ENCODE measurements at places on chromosomes 11 and 22.

GRCh38 chr22:47139013-47139789, 376.8 kb downstream of the TBC1D22A start:
- DNase-seq = no peak

GRCh38 chr22:19516378-19517170, 7.6 kb downstream of the CLDN5 start:
- no peak for DNase-seq

- no peak for DNase-seq
These were observed 7.2 kb upstream of the TPCN2 start for GRCh38 chr11:69041516-69041915.

GRCh38 chr11:117817368-117818040, 7.0 kb downstream of the FXYD2 start:
- peak; percentile 75 for DNase-seq

DNA sequence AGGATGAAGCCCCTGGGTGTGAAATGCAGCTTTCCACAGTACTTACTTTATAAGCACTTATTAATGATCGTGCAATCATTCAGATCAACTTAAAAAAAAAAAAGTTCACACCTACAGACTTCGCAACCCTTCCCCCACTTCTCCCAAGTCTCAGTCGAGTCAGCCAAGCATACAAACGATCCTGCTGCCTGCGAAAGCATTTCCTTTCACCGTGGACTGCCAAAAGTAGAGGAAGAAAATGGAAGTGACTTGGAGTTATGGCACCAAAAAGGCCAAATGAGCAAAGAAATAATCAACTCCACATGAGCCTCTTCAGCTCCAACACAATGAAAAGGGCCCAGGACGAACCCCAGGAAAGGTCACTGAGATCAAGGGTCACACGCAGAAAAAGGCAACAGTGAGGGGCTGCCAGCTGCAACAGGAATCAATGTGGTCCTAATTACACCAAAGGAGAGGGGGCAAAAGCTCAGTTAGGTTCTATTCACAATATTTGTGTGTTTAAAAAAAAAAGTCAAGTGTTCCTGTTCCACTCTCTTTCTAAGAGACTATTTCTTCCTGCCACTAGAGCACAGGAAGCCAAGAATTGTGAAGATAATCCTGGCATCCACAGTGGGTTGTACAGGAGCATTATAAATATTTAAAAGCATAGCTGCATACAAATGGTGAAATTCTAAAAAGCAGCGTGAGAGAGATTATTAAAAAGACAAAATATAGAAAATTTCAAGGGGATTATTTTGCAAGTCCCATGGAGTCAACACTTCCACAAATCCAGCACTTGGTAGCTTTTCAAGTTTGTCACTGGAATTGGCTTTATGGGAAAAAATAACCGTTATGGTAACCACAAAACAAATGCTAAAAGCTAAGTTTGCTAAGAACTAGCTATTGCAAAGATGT, 28.4 kb downstream of the CDON start:
- no peak for DNase-seq

DNA sequence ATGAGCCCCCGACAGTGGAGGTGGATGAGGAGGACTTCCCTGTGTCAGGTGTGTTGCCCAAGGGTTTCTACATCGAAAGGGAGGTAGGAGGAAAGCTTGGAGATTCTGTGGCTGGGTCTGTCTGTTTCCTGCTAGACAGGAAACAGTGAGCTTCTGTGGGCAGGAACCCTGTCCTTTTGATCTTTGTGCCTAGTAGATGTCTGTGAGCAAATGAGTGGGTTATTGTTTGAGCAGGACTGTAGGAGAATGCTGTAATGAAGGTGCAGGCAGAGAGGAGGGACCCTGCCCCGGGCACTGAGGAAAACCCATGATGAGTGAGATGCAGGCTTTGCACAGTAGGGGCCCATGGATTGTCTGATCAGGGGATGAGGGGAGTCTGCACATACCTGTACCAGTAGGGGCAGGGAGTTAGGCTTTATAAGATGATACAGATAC, 14.0 kb downstream of the USP35 start:
- peak; percentile 49 for DNase-seq

- DNase-seq = peak; percentile 48
These were observed 71.7 kb downstream of the IGLL5 start for GRCh38 chr22:22959147-22959827.

- DNase-seq = peak; percentile 15
These were observed 775.6 kb downstream of the BRD1 start for GRCh38 chr22:49052023-49052538.

DNA sequence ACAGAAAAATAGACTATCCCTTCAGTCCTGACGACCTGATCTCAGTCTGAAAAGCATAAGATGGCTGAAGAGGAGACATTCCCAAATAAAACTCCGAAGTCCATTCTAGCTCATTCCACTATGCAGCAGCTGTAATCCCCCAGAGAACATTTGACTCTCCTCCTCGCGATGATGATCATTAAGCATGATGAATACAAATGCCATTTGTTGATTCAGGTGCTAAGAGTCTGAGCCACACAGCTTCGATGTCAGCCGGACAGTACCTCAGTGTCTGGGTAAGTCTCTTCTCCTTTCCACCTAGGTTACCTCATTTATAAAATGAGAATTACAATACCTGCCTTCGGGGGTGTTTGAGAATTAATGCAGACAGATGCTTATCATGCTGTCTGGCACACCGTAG, 94.8 kb downstream of the TENM4 start:
- DNase-seq = no peak

DNA sequence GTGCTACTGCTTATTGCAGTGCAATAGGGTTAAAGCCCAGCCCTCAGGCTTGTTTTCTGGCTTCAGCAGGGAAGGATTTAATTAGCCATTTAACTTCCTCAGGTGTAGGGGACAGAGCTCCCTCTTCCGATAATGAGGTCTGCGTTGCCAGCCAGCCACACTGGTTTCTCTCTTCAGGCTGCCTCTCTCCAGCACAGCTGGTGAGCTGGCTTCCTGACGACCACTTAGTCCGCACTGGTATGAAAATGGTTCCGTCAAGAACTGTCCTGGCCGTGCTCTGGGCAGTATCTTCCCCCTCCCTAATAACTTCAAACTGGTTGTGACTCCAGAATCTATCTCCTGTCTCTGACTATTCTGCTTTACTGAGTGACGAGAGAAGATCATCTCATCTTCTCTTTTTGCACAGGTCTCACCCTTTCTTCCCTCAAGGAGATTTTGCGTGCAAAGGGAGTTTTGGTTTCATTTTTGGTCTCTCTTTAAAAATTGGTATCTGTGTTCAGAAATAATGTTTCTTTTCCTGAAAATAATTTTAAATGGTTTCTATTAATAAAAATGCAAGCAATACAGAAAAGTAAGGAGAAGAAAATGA, 49.2 kb downstream of the CNTN5 start:
- DNase-seq = no peak

GRCh38 chr22:27726686-27727449, 74.7 kb downstream of the MN1 start:
- no peak for DNase-seq

DNA sequence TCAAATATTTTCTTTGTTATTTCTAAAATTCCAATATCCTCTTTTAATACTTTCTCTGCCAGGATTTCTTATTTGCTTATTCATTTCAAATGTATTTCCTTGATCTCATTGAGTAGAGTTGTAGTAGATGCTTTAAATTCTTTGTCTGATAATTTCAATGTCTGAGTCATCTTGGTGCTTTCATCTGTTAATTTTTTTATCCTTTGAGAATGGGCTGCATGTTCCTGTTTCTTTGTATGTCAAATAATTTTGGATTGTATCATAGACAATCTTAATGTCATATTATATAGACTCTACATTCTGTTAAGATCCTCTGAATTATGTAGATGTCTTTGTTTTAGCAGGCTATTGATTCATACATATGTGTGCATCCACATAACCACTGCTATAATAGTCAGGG, 57.5 kb downstream of the MYEOV start:
- DNase-seq = no peak

- DNase-seq = no peak
These were observed 53.2 kb downstream of the SPON1 start for GRCh38 chr11:14015711-14016110.

- DNase-seq = no peak
These were observed 1.6 kb downstream of the CASP1 start for GRCh38 chr11:105033343-105033742.

GRCh38 chr11:12629601-12630313, 44.5 kb upstream of the TEAD1 start:
- DNase-seq = no peak

DNA sequence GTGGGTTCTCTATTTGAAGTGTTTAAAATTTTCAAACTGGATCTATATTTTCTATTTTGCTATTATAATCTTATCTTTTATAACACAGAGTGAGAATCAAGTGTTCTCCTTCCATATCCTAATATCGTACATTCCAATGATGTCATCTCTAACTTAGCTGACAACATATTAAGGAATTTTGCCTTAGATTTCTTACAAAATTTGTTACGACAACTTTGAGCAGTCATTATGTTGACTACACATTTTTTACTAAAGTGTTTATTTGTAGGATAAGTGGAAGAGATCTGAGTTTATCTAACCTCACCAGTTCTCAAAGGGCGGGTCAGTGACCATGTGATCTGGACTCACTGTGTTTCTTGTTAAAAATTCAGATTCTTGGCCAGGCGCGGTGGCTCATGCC, 12.7 kb downstream of the BTG4 start:
- DNase-seq = no peak

- peak; percentile 29 for DNase-seq
These were observed 844 bp downstream of the PCF11 start for GRCh38 chr11:83157594-83158356.

DNA sequence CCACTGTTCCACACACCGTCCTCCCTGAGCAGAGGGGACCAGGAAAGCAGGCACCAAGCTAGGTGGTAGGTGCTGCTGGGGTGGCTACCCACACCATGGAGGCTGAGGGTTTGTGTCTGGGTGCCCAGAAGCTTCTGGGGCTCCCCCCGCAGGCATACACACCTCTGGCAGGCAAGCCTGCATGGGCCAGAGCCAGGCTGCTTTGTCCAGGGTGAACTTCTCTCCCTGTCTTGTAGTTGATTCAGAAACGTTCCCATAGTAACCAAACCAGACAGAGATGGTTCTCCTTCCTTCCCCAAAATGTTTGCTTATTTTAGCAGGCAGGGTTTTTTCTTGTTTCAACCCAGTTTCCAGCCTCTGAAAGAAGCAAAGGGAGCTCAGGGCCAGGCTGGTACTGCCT, 40.9 kb upstream of the SUSD2 start:
- no peak for DNase-seq

DNA sequence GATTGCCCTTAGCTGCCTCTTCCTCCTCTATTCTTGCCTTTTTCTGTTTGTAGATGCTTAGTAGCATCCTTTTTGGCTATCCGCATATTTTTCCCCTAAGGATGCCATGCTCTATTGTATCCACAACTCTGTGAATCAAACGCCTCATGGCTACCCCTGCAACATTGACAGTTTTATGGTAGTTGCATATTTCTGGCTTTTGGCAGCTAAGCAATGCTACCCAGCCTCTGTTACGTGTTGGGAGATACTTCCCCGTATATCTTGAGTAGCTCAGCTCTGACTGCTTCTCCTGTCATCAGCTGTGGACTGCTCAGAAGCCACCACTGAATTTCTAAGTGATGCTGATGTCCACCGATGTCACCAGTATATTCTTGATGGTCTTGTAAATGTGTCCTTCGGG, 15.1 kb upstream of the SLC3A2 start:
- DNase-seq = no peak

- no peak for DNase-seq
These were observed 1004.5 kb upstream of the CCDC90B start for GRCh38 chr11:84290647-84291046.

DNA sequence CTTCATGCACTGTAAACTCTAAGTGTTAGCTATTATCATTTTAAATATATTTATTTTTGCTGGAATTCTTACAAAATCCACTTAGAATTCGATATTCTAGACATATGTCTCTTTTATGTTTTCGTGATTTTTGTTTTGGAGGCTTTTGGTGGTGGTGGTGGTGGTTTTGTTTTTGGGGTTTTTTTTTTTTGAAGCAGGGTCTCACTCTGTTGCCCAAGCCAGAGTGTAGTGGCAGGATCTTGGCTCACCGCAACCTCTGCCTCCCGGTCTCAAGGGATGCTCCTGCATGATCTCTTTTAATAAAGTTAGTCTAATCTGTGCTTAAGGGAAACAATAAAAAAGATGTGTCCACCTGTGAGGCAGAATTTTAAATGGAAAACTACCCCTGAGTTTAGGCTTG, 117.7 kb downstream of the MRTFA start:
- DNase-seq = no peak

GRCh38 chr11:34178209-34178821, 72.9 kb downstream of the NAT10 start:
- no peak for DNase-seq

DNA sequence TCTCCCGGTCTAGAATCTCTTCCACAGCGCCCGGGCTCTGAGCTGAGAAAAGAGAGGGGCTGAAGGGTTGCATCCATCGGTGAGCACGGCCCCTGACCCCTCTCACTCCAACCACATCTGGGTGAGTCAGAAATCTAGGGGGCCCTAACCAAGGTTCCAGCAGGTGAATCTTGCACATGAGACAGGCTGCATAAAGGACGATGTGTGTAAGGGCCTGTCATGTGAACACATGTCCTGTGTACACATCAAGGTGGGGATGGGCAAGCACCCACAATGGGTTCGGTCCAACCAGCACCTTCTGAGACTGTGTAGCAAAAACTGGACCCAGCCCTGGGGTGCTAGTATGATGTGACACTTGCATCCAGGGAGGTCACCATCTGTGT, 1.2 kb downstream of the BET1L start:
- DNase-seq = no peak

DNA sequence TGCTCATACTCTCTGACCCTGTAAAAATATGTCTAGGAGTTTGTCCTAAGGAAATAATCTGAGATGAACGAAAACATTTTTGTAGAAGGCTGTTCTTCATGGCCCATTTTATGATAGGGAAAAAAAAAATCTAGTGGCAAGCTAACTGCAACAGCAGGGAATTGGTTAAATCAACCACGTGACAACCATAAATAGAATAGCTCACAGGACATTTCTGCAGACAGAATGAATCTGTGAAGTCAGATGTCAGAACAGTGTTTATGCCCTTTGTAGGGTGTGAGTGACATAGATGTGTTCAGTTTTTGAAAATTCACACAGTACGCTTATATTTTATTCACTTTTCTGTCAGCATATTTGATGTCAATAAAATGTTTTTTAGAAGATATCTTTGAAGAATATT, 16.1 kb downstream of the ARHGAP1 start:
- DNase-seq = no peak

- no peak for DNase-seq
These were observed 193.7 kb upstream of the TBCEL start for GRCh38 chr11:120830085-120830620.

- no peak for DNase-seq
These were observed 635 bp upstream of the LDHA start for GRCh38 chr11:18393581-18394274.

All from activated naive CD4-positive, alpha-beta T cell (primary cell).